Activated CD8-positive, alpha-beta T cell treated with anti-CD3 and anti-CD28 coated beads, Interleukin-2, amount 10 ng/mL, durations not matched to agents 7 days and 5 days (primary cell): ENCODE measurements at places on chromosomes 2 and 18.

DNA sequence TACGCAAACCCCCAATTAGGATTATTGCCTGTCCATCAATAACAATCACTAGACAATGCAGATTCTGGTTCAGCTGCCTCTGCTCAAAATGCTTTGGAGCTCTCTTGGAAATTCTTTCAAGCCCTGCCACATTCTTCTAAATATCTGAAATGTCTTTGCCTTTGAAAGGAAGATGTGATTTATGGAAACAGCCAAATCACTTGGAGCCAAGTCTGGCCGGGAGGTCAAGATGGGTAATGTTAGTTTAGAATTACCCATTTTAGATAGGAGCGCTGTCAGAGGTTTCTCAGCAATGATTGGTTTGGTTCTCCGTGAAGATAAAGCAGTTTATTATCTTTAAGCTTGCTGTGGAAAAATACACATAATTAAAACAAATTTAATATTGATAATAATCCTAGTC is 306.7 kb downstream of the SETBP1 start:
- DNase-seq = no peak
- no peaks in the 10 kb centered on the region for H3K27me3 ChIP-seq
- no peaks in the 10 kb centered on the region for H3K4me1 ChIP-seq
- no peaks in the 10 kb centered on the region for H3K36me3 ChIP-seq

- no peak for DNase-seq
- peaks cover 27% of the 10 kb centered on the region for H3K36me3 ChIP-seq
- H3K4me3 ChIP-seq = no peak overlapping the region
- H3K27ac ChIP-seq = no peak overlapping the region
- no peaks in the 10 kb centered on the region for H3K27me3 ChIP-seq
Measured at GRCh38 chr18:36850527-36851201, 21.7 kb downstream of the KIAA1328 start.

DNA sequence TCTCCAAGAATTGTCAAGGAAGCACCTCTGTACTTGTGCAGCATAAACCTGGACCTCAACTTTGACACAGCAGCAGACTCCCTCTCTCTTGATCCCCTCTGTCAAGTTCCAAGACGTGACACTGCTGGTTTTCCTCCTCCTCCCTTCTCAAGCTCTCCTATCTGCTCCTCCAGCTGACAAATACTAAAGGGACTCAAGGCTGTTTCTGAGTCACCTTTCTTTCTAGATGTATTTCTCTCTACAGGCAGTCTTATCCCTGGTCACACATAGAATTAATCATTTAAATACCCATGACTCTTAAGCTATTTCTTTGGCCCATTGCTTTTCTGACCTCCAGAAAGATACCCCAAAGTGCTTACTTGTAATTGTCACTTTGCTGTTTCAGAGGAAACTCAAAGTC is 53.5 kb downstream of the SEPTIN10 start:
- peaks cover 2% of the 10 kb centered on the region for H3K4me1 ChIP-seq
- no peak overlapping the region for H3K27ac ChIP-seq
- H3K27me3 ChIP-seq = peaks cover 5% of the 10 kb centered on the region
- no peak overlapping the region for H3K4me3 ChIP-seq
- no peaks in the 10 kb centered on the region for H3K36me3 ChIP-seq
- DNase-seq = no peak

DNA sequence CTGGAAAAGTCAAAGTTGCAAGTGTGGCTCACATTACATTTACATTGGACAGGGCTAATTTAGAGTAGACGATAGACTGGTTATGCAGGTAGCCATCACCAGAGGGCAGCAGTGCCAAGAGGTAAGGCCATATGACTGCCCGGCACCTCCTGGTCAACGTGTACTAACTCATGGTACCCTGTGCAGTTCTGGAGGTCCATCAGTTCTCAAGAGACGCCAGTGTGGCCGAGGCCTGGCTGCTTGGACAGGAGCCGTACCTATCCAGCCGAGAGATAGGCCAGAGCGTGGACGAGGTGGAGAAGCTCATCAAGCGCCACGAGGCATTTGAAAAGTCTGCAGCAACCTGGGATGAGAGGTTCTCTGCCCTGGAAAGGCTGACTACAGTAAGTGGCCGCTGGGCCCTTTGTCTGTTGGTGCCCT is 65.8 kb upstream of the EML6 start:
- peak; percentile 43 for DNase-seq
- no peaks in the 10 kb centered on the region for H3K27me3 ChIP-seq
- peaks cover 21% of the 10 kb centered on the region for H3K4me1 ChIP-seq
- H3K4me3 ChIP-seq = no peak overlapping the region

DNA sequence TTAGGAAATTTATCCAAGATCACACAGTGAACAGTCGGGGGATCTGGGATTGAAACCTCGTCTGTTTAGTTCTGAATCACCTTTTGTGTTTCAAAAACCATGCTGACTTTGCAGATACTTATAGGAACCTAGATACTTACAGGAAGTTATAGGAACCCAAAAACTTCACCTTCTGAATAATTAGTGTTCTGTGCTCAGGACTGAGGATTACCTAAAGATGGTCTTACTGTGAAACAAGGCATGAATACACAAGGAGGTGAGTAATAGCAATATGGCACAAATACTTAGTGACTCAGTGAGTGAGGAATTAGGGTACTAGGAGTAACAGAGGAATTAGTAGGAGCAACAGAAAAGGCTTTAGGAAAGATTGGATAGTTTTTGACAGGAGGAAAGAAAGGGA is 145.5 kb downstream of the LRATD1 start:
- no peak overlapping the region for H3K4me3 ChIP-seq
- no peaks in the 10 kb centered on the region for H3K27me3 ChIP-seq
- H3K36me3 ChIP-seq = no peaks in the 10 kb centered on the region
- H3K27ac ChIP-seq = no peak overlapping the region
- no peaks in the 10 kb centered on the region for H3K4me1 ChIP-seq

DNA sequence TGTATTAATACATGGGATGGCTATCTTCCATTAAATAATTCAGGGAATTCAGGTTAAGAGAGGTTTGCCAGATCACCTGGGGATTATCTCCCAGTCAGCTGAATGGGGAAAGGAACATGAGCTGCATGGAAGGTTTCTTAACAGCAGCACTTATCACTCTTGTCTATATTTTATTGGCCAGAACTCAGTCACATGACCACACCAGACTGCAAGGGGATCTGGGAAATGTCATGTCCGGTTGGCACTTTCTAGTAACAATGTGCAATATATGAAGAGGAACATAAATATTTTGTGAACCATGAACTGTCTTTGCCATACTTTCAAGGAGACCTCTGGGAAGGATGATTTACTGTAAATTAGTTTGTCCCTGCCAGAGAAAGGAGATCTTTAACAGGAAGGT is 599.1 kb downstream of the SLC4A3 start:
- DNase-seq = no peak
- H3K4me3 ChIP-seq = no peak overlapping the region
- no peak overlapping the region for H3K27ac ChIP-seq
- H3K4me1 ChIP-seq = no peaks in the 10 kb centered on the region

GRCh38 chr2:53629501-53629900 is 138.1 kb upstream of the CHAC2 start:
- no peaks in the 10 kb centered on the region for H3K4me1 ChIP-seq
- H3K36me3 ChIP-seq = no peaks in the 10 kb centered on the region
- no peak overlapping the region for H3K27ac ChIP-seq
- H3K27me3 ChIP-seq = no peaks in the 10 kb centered on the region

DNA sequence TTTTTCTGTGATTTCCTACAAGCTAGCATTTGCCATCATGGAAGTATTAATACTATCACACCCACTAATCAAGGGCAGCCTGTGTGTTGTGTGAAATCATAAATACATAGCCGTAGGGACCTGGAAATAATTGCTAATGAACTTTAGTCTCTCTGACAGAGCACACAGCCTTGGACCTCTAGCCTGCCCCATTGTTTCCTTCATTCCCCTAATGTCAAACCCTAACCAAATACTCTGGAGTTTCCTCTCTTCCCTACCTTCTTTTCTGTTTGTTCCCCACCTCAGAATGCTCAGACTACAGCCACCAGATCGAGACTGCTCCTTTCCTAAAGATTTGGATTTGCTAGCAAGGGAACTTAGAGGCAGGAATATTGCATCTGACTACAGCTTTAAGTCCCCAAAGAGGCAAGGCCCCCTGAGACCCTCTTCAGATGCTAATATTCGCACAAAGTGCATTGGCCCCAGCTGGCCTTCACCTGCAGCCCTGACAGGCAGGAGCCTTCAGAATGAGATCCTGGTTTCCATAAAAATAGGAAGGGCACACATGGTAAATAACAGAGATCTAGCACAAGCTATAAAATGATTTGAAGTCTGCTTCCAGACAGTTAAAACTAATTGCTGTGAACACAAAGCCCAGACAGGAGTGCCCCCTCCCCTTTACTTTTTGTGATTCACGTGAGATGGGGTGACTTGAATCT is 279.2 kb upstream of the DCC start:
- H3K36me3 ChIP-seq = no peaks in the 10 kb centered on the region
- no peaks in the 10 kb centered on the region for H3K4me1 ChIP-seq
- no peaks in the 10 kb centered on the region for H3K27me3 ChIP-seq

DNA sequence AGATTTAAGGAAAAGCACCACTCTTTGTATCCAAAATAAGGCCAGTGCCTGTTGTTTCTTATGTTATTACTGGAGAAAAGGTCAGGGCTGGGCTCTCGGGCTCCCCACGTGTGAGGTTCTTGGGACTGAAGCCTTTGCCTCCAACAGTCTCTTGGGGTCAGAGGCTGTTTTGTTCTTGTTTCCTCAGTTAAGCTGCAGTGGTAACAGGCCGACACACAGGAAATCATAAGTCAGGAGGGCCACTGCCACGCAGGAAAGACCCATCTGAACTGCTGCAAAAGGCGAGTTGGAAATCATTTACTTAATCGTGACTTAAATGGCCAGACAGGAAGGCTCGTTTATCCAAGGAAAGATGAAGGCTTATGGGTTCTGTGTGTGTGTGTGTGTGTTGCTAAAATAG is 30.3 kb upstream of the IL37 start:
- no peaks in the 10 kb centered on the region for H3K36me3 ChIP-seq
- no peak for DNase-seq
- no peak overlapping the region for H3K27ac ChIP-seq
- H3K4me1 ChIP-seq = peaks cover 31% of the 10 kb centered on the region
- H3K27me3 ChIP-seq = no peaks in the 10 kb centered on the region

GRCh38 chr2:15363142-15363541 is 198.0 kb downstream of the NBAS start:
- no peak for DNase-seq
- H3K4me3 ChIP-seq = no peak overlapping the region
- H3K4me1 ChIP-seq = no peaks in the 10 kb centered on the region
- no peak overlapping the region for H3K27ac ChIP-seq
- peaks cover 5% of the 10 kb centered on the region for H3K36me3 ChIP-seq

GRCh38 chr2:121052023-121052422 is 233.0 kb downstream of the TFCP2L1 start:
- H3K27ac ChIP-seq = no peak overlapping the region
- H3K27me3 ChIP-seq = no peaks in the 10 kb centered on the region
- H3K4me1 ChIP-seq = no peaks in the 10 kb centered on the region
- no peaks in the 10 kb centered on the region for H3K36me3 ChIP-seq

DNA sequence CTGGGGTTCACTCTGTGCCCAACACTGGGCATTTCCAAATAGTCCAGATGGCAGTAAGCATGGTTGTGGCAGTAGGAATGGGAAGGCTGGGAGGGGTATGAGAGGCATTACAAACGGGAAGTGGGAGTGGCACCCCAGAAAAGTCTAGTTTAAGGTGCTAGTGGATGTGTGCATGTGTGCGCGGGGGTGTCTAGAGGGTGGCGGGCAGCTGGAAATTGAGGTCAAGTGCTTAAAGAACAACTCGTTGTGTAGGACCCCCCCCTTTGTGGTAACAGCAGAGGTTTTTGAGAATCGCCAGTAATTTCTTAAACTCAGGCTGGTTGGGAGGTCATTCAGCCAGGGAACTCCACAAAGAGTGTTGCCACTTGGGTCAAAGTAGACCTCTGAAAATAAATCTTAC is 69.9 kb downstream of the RHBDD1 start:
- no peaks in the 10 kb centered on the region for H3K27me3 ChIP-seq
- no peak for DNase-seq
